ENCODE measurements at places on chromosomes 5 and 9. TPM values are rescaled to one million over a fixed set of nuclear protein-coding genes. Genes with fewer than 3 reads are reported as not detected.

DNA sequence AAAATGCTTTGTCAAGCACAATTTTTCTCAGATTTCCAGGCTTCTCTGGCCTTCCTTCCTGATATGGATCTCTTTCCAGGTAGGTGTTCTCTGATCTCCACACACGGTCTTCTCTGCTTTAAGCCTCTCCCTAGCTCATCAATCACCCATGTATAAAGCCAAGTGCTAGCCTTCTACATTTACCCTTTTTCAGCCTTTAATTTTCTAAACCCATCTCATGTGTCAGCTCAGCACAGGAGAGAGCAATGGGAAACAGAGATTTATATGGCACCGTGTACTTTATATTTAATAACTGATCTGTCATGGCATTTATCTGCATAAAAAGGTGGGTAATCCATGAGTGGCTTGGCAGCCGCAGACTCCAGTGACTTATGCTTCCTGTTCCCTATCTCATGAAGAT, 495.0 kb downstream of the RASEF start:
- H3K4me1 ChIP-seq: no peaks in the 10 kb centered on the region
- no peak overlapping the region for H3K4me3 ChIP-seq
- H3K36me3 ChIP-seq: no peaks in the 10 kb centered on the region
- H3K27ac ChIP-seq: no peak overlapping the region

GRCh38 chr5:150166037-150166649, 435 bp upstream of the CDX1 start:
- H3K36me3 ChIP-seq: no peaks in the 10 kb centered on the region
- peaks cover 39% of the 10 kb centered on the region for H3K4me1 ChIP-seq
- H3K27me3 ChIP-seq: no peaks in the 10 kb centered on the region
- no peak overlapping the region for H3K4me3 ChIP-seq
- DNase-seq: no peak

The STK32A gene
- 0.22 TPM for total RNA-seq

- H3K4me3 ChIP-seq: no peak overlapping the region
- no peak for DNase-seq
- H3K27ac ChIP-seq: no peak overlapping the region
- H3K36me3 ChIP-seq: peaks cover 9% of the 10 kb centered on the region
- H3K27me3 ChIP-seq: no peaks in the 10 kb centered on the region
These were observed 30.2 kb downstream of the EFCAB9 start for GRCh38 chr5:172223901-172224873.

GRCh38 chr9:107653263-107653821, 163.8 kb upstream of the KLF4 start:
- H3K27me3 ChIP-seq: no peaks in the 10 kb centered on the region
- no peak overlapping the region for H3K27ac ChIP-seq
- no peaks in the 10 kb centered on the region for H3K36me3 ChIP-seq
- DNase-seq: no peak

- no peak for DNase-seq
- peak overlapping the region; percentile 91 for H3K27ac ChIP-seq
- H3K4me3 ChIP-seq: peak overlapping the region; percentile 89
- no peaks in the 10 kb centered on the region for H3K36me3 ChIP-seq
These were observed 1.0 kb downstream of the ANKH start for GRCh38 chr5:14870337-14871213.
